NCI-H69 (cell line): ENCODE measurements at places on chromosomes 4 and X.

DNA sequence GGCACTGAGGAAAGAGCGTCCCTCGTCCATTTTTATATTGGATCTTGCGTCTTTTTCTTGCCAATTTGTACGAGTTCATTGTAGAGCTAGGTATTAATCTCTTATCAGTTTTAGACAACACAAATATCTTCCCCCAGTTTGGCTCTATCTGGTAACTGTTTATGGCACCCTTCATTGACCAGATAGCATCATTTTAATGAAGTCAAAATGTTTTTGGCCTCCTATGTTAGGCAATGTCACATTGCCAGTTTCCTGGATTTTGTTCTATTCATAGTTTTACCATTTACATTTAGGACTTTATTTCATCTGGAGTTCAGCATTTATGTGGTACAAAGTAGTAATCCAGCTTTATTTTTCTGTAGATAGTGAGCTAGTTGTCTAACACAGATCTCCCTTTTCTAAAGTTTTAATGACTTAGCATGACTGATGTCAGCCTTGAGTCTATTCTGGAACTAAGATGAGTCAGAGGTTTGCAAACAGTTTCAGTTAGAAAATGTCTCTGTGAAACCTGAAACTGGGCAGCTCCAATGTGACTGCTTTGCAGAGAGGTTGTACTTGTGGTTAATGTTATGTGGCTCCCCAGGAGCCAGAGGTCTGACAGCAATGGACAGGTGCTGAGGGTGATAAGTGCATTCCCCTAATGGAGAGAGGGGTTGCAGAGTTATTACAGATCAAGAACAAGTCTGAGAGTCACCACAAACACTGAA, 5.3 kb upstream of the STBD1 start:
- peak; percentile 71 for DNase-seq

DNA sequence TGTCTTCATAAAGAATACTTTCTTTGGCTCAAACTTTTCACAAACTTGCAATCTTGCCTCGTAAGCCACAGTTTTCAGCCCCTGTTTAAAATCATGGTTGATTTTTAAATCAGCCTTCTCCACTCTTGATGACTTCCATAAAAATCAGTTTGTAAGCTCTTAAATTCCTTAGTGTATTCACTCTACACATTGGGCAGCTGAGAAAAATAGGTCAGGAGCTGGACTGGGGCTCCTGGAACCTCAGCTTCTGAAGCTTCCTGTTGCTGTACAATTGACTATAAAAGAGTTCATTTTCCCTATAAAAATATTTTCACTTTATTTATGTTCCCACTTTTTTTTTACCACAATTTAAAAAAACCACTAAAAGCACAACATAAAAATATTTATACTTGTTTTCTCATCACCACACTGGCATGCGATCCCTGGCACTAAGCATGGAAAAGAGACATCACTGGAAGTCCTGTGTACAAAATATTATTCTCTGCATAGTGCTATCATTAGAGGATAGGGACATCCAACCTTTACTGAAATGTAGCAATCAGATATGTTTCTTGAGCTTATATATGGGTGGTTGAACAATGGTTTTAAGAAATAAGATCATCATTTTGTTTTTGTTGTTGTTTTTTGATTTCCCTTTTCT, 345.7 kb downstream of the FBXO8 start:
- DNase-seq, result peak; percentile 8

- DNase-seq, result peak; percentile 76
Observed at GRCh38 chrX:25084446-25084845, 68.7 kb upstream of the ARX start.

- peak; percentile 49 for DNase-seq
Observed at GRCh38 chrX:17644001-17644400, 93.3 kb upstream of the SCML1 start.

GRCh38 chr4:89249716-89250361, 57.8 kb downstream of the GPRIN3 start:
- peak; percentile 79 for DNase-seq

- no peak for DNase-seq
Observed at GRCh38 chr4:29521281-29521680, 1198.9 kb upstream of the PCDH7 start.

DNA sequence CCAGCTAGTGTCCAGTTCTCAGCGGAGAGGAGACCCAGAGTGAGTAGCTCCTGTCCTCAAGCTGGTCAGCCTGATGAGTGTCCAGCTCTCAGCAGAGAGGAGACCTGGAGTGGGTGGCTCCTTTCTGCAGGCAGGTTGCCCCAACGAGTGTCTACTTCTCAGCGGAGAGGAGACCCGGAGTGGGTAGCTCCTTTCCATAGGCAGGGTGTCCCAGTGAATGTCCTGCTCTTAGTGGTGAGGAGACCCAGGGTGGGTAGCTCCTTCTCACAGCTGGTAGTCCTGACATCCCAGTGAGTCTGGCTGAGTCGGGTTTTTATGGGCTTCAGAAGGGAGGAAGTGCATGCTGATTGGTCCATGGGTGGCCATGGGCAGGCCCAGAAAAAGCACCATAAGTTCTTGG, 55.7 kb upstream of the NUDT6 start:
- no peak for DNase-seq

DNA sequence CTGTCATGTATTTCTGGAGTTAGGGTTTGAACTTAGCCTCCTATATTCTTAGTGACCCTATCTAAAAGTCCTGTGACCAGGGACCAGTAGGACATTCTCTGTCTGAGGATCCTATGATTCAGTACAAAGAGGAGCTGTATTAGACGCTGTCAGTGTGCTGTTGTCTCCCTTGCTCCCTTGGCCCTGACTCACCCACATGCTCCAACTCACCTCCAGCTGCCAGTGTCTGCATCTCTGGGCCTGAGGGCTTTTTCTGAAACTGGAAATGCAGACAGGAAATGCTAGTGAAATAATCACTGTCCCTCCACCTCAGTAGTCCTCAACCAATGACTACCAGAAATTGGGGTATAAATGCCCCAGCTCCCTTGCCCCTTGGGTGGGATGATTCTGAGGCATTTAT, 535.3 kb upstream of the RPS6KA3 start:
- DNase-seq, result no peak

DNA sequence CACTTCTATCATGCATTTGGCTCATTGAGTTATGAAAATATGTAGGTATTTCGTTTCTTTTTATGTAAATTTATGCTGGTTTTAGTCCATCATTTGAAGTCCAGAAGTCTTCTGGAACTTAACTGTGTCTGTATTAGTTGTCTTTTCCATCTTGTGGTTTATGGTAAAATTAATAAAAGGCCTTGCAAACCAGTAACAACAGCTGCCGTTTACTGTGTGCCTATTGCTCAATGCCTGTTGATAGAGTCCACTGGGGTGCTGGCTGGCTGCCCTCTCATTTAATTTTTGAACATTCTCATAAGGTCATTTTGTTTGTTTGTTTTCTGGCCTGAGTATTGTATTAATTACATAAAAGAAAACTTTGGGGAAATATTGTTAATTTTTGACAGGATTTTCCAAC, 98.0 kb downstream of the NAA11 start:
- DNase-seq, result peak; percentile 15

DNA sequence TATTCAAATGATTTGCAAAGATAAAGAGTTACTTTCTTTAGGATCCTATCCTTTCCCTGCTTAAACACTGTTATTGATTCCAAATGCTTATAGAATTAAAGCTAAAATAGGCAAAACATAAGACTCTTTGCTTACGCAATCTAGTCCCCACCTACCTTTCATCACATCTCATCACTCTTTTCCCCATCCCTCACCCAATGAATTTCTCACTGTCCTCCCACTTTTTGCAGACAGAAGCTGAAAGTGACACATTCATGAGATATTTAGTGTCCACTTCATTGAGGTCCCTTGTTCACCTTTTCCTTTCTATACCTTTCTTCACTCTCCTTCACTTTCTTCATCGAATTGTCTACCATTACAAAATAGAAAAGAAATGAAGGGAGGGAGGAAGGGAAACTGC, 424 bp downstream of the SATL1 start:
- peak; percentile 48 for DNase-seq

DNA sequence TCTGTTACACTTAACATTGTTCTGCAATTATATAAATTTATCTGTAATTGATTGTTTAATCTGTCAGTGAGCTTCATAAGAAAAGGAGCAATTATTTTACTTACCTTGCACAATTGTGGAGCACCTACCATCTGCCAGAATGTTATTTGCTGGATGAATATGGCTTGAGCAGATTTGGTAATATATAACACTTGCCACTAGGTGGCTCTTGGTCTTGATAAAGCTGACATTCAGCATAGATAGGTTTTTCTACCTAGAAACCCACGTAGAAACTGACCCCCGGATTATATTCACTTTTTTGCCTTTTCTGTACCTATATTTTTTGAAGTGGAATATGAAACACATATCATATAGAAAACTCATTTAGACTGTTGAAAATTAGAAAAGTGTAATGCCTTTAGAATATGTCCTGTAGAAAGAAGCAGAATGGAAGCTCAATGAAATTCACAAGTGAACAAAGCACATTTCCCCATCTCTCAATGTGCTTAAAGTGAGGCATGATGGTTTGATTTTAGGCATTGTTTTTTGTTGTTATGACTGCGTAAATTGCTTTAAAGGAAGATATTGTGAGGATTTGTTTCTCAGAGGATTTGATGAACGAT, 9.5 kb downstream of the RBPJ start:
- peak; percentile 80 for DNase-seq

DNA sequence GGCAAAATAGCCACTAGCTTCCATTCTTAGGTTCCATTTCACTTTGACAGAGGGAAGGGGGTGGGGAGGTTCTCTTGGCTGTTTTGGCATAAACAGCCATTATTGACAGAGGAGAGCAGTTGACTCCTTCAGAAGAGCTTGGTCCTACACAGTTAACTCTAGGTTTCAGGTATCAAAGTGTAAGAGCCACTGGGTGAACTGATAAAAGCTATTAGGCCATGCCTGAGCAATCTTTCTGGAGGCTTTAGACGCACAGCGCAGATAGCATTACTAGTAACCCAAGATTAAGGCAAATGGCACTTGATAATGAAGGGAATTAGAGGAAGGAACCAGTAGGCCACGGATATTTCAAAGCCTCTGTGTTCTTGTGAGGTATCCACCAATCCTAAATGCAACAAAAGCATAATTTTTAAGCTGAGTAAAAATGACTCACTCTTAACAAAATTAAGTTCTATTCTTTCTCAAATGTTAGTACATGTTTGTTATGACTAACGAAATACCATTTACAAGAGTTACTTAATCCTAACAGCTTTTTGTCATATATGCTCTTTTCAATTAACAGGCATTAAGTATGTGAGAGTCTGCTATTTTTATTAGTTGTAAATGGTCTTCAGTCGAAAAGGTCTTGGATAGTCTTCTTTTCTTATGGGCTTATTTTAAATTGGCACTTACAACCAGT, 53.6 kb downstream of the SLC7A11 start:
- DNase-seq, result no peak

GRCh38 chr4:40630335-40631021, 814 bp upstream of the RBM47 start:
- no peak for DNase-seq

- peak; percentile 95 for DNase-seq
Observed at GRCh38 chrX:154751669-154752271, 893 bp upstream of the GAB3 start.

DNA sequence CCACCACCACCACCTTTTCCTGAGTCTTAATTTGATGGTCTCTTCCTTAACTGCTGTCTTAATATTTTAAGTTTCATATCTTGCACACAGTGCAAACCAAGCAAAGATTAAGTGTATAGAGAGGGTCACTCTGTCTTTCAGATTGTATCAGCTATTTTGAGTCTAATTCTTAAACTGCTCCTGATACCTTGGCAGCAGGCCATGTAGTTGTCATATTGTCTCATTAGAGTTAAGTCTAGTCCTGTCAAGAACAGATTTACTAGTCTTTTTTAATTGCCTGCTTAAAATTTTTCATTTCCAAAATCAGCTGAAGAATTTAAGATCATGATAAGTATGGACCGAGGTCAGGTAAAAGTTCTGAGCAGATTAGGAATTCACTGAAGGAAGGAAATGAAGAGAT, 51.5 kb downstream of the FHIP1A start:
- no peak for DNase-seq

DNA sequence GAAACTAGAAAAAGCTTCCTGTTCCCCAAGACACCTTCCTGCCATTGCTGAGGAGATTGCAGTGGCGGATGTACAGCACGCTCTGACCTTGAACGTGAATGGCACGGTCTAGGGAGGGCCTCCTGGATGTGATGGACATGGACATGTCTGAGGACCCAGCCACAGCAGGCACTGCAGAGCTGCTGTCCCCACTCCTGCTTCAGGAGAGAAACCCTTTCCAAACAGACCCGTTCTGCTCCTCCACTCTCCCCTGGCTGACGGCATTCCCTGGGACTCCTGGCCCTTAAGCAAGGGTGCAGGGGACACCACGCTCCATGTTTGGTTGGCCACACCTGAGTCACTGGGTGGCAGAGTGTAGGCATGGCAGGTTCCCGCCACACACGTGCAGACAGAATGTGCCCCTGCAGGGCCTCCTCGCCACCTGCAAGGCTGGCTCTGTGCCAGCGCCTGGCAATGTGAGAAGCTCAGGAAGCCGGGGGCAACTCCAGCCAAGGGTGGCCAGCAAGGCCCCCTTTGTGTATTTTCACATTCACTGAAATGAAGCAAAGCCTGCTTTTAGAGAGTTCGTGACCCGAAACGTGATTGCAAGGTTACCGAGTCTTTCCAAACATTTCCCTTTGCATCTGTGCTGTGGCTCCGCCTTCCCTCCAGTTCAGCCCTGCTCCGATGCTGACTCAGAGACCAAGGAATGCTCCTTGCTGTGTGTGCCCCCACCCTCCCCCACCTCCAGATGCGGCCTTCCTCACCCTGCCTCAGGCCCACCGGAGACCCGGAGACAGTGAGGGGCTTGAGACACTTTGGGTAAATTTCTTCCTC, 46.1 kb downstream of the HTRA3 start:
- peak; percentile 96 for DNase-seq

- DNase-seq, result no peak
Observed at GRCh38 chr4:156734965-156735895, 236.4 kb downstream of the PDGFC start.

- no peak for DNase-seq
Observed at GRCh38 chr4:95188701-95189370, 359.9 kb downstream of the UNC5C start.

DNA sequence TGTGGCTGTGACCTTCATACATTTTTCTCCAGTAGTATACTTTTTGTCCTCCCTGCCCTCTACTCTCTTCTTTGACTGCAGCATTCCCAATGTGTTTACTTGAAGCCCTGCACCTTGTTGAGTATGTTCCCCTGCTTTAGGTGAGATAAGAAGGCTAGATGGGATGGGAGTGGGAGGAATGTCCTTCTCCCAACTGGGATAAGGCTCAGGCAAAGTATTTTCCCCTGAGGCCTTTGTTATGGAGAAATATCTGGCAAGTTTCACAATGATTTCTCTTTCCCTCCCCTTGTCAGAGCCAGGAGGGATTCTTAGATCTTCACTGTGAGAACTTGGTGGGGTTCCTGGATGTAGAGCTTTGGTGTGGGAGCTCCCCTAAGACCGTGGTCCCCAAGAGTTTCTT, 131.8 kb downstream of the CLCN5 start:
- DNase-seq, result no peak

- no peak for DNase-seq
Observed at GRCh38 chr4:126213996-126214395, 899.2 kb downstream of the FAT4 start.

DNA sequence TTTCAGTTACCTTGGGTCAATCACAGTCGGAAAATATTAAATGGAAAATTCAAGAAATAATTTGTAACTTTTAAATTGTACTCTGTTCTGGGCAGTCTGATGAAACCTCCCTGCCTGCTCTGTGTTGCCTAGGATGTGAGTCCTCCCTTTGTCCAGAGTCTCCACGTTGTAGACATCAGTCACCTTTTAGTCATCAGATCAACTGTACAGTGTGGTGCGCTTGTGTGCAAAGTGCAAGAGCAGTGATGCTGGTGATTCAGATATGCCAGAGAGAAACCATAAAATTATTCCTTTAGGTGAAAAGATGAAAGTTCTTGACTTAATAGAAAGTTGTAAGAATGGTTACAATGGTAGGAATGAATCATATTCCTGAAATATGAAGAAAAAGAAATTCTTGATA, 1.4 kb downstream of the SPATA4 start:
- DNase-seq, result no peak
